Foreskin fibroblast (primary cell): ENCODE measurements at places on chromosomes 12 and 14.

DNA sequence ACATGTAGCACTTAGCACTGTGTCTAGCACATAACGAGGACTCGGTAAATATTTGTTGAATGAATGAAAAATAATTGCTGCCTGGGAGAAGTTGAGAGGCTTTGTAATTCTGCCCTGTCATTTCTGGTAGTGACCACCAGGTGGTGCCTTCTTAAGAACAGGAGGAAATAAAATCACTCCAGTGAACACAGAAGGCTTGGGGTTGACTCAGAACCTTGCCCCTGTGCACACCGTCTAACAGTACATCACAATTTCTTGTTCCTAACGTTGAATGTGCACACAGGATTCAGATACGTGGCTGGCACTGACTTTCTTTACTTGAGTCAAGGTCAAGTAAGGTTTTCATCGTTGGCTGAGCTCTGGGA, 91.8 kb downstream of the RGS6 start:
- no peak for DNase-seq

DNA sequence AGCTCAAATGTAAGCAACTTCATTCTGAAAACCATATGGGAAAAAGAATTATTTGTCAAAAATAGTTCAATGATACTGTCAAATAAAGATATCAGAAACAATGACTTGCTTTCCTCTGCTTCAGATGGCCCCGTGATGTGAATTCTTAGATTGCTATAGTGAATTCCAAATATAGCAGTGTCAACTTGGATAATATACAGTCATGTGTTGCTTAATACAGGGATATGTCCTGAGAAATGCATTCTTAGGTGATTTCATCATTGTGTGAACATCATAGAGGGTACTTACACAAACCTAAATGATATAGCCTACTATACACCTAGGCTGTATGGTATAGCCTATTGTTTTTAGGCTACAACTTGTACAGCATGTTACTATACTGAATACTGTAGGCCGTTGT, 108.7 kb upstream of the MIS18BP1 start:
- no peak for DNase-seq

DNA sequence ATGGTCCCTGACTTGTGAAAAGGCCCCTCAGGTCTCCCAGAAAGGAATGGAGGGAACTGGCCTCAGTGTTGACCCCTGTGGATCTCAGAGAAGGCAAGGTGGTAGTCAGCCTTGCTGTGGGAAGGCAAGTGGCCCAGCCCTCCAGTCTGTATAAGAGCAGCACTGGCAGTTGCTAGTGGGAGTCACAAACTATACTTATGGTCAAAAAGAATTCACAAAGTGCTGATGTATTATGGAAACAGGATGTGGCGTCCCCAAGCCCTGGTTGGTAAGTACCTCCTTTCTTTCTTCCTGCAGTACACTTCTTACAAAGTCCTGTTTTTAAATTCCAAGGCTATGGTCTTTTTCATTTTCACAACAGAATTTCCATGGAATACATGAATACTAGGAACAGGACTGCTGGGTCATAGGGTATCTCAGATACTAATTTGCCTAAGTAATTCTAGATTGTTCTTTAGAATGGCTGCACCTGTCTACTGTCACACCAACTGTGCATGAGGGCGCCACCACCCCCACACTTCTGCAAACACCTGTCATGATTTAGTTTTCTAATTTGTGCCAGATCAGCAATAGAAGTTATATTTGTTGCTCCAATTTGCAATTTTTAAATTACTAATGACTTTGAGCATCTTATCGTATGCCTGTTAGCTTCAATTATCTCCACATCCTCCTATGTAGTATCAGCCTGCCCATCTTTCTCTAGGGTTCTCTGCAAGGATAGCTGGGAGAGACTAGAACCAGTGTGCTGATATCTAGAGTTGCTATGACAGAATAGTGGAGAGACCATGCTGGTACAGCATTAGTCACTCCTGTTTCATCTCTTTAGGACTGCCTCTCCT, 40.7 kb upstream of the TMEM263 start:
- DNase-seq: no peak

DNA sequence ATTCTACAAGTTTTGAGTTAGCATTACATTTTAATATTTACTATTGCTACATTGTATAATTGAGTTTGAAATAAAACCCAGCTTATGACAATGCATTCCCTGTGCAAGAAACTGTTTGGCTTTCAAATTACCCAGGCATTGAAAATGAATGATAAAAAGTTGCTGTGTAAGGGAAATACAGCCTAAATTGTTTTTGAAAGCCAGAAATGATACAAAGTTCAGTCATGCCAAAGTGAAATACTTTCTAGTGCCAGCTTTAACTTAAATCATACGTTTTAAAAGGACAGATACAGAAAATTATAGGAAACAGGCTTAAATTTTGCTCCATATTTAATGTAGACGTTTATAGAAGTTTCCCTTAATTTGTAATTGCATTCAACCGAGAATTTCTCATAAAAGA, 2.8 kb downstream of the MGAT2 start:
- DNase-seq: no peak

GRCh38 chr14:59306775-59307174, 118.3 kb downstream of the DAAM1 start:
- DNase-seq: peak; percentile 67

- no peak for DNase-seq
Observed at GRCh38 chr12:91361864-91362263, 179.2 kb upstream of the DCN start.

GRCh38 chr12:112236386-112236785, 111.0 kb downstream of the TRAFD1 start:
- no peak for DNase-seq

- DNase-seq: no peak
Observed at GRCh38 chr12:5616854-5617253, 184.9 kb downstream of the NTF3 start.

GRCh38 chr14:76644855-76645518, 116.3 kb upstream of the VASH1 start:
- DNase-seq: peak; percentile 47

DNA sequence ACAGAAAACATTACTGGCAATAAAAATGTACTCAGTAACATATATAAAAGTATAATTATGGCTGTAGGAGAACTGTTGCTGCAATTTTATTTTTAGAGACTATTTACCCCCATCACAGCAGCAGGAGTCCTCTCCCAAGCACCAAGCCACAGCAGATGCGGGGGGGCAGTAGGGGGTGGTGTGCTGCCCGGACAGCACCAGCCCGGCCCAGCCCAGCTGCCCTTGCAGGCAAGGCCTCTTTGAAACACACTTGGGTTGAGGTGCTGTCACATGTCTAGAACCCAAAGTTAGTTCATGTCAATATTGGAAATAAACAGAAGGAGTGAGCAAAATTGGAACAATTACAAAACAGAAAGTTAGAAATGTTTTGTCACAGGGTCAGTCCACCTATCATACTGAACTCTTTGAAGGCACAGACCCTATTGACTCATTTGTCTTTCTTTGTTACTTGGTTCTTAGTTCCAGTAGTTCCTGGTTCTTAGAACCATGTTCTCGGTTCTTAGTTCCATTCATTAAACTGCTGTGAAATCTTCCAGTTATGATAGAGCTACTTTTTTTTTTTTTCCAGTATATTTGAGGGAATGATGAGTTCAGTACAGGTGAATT, 22.7 kb downstream of the CCNK start:
- no peak for DNase-seq

DNA sequence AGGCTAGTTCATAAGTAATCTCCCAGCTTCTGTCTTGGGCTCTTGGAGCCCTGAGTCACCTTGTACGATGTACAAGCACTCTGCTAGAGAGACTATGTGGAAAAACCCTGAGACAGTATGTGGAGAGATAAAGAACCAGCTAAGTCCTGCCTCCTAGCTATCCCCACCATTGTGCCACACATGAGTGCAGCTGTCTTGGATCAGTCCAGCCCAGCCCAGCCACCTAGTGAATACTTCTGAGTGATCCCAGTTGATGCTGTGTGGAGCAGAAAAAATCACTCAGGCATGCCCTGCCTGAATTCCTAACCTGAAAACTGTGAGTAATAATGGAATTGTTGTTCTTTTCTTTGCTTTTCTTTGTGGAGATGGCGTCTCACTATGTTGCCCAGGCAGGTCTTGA, 5.1 kb upstream of the SERPINA6 start:
- DNase-seq: no peak

DNA sequence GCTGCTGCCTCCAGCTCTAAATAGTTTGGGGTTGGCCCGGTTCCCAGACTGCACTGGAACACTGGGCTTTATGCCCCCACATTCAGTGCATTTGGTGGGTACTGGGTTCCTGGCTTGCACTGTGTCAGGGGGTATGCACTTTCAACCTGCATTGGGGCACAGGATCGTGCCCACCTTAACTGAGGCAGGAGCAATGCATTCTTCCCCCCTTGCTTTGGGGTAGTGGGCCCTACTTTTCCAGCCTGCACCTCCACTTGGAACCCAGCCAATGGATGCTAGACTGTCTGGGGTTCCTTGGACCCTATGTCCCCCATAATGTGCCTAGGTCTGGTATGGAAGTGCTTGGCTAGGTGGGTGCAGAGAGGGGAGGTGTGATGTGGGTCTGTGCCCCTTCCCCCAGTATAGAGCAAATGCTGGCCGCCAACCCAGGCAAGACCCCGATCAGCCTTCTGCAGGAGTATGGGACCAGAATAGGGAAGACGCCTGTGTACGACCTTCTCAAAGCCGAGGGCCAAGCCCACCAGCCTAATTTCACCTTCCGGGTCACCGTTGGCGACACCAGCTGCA, 615 bp downstream of the TARBP2 start:
- no peak for DNase-seq

DNA sequence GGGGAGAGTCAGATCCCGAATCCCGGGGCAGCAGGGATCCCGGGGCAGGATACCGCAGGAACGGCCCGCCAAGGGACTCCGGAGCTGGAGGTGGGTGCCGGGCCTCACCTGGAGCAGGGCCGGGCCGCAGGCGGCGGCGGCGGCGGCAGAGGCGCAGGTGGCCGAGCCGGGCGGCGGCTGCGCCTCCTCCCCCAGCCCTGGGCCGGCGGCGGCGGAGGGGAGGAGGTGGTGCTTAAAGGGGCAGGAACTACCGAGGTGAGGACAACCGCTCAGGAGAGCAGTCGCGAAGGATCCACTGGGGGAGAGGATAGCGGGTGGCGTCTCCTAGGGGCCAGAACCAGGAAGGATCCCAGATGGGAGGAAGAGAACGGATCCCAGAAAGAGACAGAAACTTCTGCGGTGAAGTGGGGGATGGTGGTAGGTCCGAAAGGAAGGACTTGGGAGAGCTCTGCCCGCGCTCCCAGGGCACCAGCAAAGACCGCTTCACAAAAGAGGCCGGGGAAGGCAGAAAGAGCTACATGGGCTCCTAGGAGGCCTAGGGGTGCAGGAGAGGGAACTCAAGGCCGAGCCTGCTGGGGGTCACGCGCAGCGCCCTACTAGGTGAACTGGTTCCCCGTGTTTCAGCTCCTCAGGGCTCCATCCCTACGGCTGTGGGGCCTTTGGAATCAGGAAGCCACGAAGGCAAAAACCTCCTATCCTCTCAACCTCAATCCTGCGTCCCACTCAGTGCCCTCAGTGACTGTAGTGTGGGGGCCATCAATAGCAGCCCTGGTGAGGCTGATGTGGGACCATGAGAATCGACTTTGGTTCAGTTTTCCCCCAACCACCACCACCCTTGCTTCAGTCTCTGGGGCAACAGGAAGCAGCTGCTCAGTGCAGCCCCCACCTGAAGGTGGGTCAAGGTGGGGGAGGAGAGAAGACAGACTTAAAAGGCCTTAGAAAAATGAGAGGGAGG, 5.0 kb upstream of the BAZ2A start:
- DNase-seq: peak; percentile 90

GRCh38 chr12:54419088-54419887, at the start of gene ITGA5:
Gene ITGA5, minus strand, starts transcription at chr12:54419266. Its CDS starts 68 bp downstream, at chr12:54419198.
- peak; percentile 76 for DNase-seq

DNA sequence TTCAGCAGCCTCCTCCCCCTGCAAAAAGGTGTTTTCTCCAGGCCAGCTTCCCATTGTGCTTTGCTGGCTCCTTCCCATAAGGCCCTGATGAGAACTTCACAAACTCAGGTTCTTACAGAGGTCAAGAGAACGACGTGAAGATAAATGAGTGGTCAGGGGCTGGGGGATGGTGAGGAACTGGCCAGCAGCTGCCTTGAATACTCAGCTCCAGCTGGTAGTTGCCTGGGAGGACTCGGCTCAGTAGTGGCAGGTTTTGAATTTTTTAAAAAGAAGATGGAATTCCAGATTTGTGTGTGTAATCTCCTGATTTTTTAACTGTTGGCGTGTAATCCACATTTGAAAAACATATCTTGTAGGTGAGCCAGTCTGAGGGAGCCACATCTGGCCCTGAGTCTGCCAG, 5.9 kb downstream of the DDX55 start:
- no peak for DNase-seq

GRCh38 chr12:31783996-31784645, 55.3 kb upstream of the AMN1 start:
- DNase-seq: peak; percentile 6

GRCh38 chr14:22271838-22272799, 316.9 kb downstream of the DAD1 start:
- no peak for DNase-seq

DNA sequence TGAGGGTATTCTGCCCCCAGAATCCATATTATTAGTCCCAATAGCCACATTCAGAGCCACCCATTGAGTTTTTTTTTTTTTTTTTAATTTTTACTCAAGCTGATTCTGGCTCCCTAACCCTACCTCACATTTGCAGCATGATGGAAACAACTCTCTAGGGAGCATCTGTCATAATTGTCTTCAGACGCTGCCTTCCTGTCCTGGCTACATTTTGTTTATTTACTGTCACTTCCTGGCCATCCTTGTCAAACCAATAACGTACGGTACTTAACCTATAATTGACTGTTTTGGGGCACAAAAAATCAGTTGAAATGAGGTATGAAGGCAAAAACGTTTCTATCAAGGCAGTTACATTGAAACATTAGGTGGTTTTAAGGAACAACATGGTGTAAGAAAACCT, 2.1 kb downstream of the GLIPR1 start:
- no peak for DNase-seq

DNA sequence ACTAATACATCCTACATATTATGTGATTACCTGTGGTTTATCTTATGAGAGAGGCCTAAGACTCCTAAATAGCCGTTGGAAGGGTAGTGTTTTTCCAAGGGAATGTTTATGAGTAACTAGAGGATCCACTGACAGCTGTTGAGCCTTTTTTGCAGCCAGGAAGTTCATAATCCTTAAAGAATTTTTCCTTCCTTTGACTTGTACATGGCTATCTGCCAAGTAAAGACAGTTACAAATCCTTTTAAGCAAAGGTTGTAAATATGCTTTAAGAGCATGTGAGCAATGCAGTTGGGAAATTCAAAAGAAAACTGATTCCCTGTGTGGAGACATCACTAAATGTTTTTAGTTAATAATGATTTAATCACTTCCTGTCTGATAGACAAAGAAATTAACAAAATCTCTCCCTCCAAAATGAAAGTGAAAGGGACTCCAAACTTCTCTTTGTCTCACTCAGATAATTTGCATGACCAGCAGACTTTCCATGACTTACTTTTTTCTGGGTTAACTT, 333.8 kb downstream of the PDZRN4 start:
- peak; percentile 87 for DNase-seq
